ENCODE measurements at places on chromosomes 16 and 17.

- no peak for DNase-seq
Observed at GRCh38 chr17:9240659-9241370, 219.5 kb downstream of the NTN1 start.

- no peak for DNase-seq
Observed at GRCh38 chr17:45197108-45197507, 24.6 kb upstream of the FMNL1 start.

- DNase-seq = no peak
Observed at GRCh38 chr16:27819356-27819755, 244.2 kb downstream of the GSG1L start.

DNA sequence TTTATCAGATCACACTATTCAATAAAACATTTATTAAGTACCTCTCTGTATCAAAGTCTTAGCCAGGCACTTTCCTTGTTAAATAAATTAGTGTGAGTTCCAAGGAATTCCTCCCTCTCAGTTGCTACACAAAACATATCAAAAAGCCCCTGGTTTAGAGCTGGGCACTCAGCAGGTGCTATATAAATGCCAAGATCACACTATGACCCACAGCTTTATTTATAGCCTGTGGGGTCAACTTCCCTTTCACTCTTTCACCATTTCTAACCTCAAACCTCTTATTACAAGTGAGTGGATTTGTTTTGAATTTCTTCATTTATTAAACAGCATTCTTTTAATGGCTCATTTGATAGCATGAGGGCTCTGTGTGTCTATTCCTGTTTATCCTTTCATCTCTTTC, 112.6 kb upstream of the MPHOSPH6 start:
- no peak for DNase-seq
